ENCODE measurements at places on chromosomes 11 and 22. TPM values are rescaled to one million over a fixed set of nuclear protein-coding genes. Genes with fewer than 3 reads are reported as not detected.

SSH3 gene
- total RNA-seq = 6.5 TPM

CASP5 gene
- total RNA-seq = not detected

DAGLA gene
- total RNA-seq = 0.83 TPM

SCT gene
- not detected for total RNA-seq

All from H4 (cell line).